ENCODE measurements at places on chromosomes 2 and 18.

GRCh38 chr2:224749136-224749535, 33.0 kb upstream of the CCDC195 start:
- no peak for DNase-seq

DNA sequence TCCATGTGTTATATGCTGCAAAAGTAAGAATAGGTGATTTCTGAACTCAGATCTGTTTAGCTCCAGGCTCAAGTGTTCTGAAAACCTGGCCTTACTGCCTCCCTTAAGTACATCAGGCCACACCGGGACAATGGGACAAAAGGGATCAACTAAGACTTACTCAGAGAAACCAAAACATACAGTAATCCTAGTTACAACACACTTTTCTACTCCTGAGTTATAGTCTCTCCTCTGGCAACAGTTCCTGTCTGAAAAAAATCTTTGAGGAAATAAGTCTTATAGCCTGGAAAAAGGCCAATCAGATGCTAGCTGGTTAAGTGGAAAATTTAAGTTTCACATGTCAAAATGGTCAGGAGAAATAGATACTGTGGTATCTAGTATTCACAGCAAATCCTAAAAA, 5.6 kb downstream of the METTL5 start:
- no peak for DNase-seq

DNA sequence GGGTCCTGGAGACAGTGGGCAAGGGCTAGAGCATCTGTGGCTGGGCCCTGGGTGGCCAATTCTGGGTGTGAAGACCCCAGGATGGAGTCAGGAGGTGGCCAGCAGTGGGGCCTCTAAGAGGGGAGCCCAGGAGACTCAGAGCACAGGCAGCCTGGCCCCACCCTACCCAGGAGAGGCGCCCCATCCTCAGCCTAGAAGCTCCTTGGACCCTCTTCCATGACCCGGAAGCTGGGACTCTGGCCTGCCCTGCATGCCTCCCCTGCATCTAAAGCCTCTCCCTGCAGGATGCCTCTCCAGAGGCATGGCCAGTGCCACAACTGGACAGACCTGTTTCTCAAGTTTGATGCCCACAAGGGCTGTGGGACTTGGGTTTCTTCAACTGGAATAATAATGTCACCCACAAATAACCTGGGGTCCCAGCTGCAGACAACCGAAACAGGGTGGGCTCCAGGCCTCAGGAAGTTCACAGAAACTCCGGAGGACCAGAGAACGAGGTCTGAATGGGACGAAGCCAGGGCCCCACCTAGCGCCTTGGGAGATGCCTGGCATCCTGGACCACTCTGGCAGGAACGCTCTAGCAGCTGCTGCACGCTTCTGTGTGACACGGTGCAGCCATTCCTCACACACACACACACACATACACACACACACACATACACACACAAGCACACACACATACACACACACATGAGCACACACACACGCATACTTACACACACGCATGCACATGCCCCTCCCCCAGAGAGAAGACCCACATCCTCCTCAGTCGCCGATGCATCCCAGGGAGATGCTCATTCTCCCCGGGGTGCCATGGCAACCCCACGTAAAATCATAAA, 16.4 kb downstream of the KCNIP3 start:
- DNase-seq: no peak

DNA sequence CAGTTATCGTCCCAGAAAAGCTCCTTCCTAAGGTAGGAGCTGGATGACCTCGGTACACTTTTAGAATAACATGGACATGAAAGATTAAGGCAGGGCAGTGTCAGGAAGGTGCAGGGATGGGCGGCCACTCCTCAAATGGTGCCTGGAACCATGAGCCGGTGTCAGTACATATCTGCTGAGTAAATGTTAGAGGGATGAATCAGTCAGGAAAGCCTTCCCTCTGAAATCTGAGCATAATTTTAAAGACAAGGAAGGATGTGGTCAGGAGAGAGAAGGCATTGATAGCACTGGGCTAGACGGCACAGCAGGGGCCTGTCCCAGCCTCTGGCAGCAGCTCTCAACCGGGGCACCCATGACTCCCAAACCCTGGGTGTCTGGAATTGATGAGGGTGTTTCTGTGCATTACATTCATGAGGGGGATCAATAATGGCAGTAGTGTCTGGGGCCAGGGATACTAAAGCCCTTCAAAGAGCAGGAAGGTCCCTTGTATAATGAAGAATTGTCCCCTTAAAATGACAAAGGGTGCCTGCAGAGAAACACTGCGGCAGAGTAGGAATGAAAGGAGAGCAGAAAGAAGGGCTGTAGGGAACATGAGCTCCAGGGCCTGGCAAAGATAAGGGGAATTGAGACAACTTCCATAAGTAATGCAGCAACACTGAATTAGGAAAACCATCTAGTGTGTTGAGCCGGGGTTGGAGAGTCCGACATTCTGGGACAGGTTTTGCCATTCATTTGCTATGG, 162.3 kb upstream of the REV1 start:
- no peak for DNase-seq

- DNase-seq: no peak
Measured at GRCh38 chr18:48922801-48923730, 27.7 kb downstream of the SMAD7 start.

DNA sequence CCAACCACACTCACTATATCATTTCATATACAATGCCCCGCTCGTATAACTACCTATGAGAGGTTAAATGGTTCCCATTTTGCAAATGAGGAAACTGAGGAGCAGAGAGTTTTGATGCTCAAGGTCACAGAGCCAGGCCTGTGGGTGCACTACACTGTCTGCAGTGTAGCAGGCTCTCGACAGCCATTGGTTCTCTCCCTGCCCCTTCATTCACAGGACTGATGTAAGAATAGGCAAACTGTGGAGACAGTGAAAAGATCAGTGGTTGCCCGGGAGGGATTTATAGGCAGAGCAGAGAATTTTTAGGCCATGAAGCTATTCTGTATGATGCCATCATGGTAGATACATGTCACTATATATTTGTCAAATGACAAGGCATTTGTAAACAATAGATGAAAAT, 39.0 kb upstream of the LBH start:
- DNase-seq: no peak
